Activated T-cell treated with anti-CD3 and anti-CD28 coated beads, Interleukin-2, amount 50 U/mL, for 4 hours (primary cell): ENCODE measurements at places on chromosomes 5 and 9. TPM values are rescaled to one million over a fixed set of nuclear protein-coding genes. Genes with fewer than 3 reads are reported as not detected.
A peak's percentile ranks its signal among the peaks of the same experiment; 100 is the strongest.

Gene STPG3
- not detected for total RNA-seq

Gene CTXN3
- total RNA-seq: not detected

Gene OR1J2
- total RNA-seq: not detected

Gene BASP1
- total RNA-seq: 12.3 TPM

Gene GNE
- total RNA-seq: 15.2 TPM

Gene PTGER4
- total RNA-seq: 173 TPM

Gene GZMA
- 5.6 TPM for total RNA-seq

Gene GALNT12
- 3.7 TPM for total RNA-seq

Gene SLC9A3
- 3.4 TPM for total RNA-seq

Gene GRIN1
- total RNA-seq: 0.13 TPM

Gene CER1
- not detected for total RNA-seq

Gene GPR150
- 0.53 TPM for total RNA-seq

Gene CXCL14
- total RNA-seq: not detected

Gene TRMO
- 16.0 TPM for total RNA-seq

Gene NNT
- 25.3 TPM for total RNA-seq

Gene ANKRD34B
- not detected for total RNA-seq

Gene SLC25A48
- total RNA-seq: not detected

Gene ZNF879
- total RNA-seq: 2.0 TPM

DNA sequence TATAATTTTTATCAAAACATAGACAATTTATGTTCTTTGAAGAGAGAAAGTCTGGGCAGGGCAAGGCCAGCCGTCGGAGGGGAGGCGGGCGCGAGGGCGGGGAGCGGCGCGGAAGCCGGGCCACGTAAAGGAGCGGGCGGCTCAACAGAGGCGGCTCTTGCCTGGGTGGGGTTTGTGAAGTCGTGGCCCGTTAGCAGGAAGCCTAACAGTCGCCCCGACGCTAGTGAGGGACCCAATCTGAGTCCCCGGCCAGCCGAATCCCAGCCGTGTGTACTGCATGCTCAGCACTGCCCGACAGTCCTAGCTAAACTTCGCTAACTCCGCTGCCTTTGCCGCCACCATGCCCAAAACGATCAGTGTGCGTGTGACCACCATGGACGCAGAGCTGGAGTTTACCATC is 1129.2 kb downstream of the CDH9 start:
- no peak for DNase-seq

GRCh38 chr9:37082214-37082765 is 38.1 kb upstream of the ZCCHC7 start:
- no peak for DNase-seq

DNA sequence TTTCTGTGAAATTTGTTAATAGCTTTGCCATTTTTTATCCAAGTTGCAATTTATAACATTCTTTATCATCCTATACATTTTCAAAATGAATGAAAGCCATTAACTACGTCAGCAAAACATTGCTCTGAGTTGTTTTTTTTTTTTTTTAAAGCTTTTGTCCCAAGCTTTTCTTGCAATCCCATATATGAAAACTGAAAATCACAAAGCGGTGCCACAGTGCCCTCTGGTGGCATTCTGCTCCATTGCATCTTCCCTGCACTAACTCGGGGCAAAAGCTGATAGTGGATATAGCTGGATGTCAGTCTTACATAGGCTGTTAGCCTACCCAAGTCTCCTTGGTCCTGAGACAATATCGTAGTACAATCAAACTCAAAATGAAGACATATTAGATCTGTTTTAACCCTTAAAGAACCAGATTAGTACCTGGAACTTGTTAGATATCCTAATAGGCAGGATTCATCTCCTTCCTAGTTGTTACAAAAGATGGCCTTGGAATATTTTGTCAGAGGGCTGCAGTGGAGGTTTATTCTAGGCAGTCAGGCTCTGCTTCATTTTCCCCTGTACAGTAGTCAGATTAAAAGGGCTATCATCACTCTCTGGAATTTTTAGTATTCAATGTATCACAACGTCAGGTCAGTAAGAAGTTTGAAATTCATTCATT is 669.9 kb downstream of the PTPRD start:
- DNase-seq: peak; percentile 22

GRCh38 chr5:88825584-88826315 is 57.2 kb downstream of the MEF2C start:
- no peak for DNase-seq

- no peak for DNase-seq
Observed at GRCh38 chr5:153797484-153797883, 241.2 kb downstream of the FAM114A2 start.

GRCh38 chr9:33850677-33851076 is 33.7 kb downstream of the UBE2R2 start:
- DNase-seq: no peak

- DNase-seq: no peak
Observed at GRCh38 chr9:38311382-38312270, 80.9 kb upstream of the ALDH1B1 start.

GRCh38 chr9:112086627-112087026 is 88.5 kb downstream of the SUSD1 start:
- no peak for DNase-seq

- no peak for DNase-seq
Observed at GRCh38 chr5:89827359-89827758, 582.2 kb downstream of the CETN3 start.

- no peak for DNase-seq
Observed at GRCh38 chr5:66653325-66653724, 57.1 kb downstream of the MAST4 start.

DNA sequence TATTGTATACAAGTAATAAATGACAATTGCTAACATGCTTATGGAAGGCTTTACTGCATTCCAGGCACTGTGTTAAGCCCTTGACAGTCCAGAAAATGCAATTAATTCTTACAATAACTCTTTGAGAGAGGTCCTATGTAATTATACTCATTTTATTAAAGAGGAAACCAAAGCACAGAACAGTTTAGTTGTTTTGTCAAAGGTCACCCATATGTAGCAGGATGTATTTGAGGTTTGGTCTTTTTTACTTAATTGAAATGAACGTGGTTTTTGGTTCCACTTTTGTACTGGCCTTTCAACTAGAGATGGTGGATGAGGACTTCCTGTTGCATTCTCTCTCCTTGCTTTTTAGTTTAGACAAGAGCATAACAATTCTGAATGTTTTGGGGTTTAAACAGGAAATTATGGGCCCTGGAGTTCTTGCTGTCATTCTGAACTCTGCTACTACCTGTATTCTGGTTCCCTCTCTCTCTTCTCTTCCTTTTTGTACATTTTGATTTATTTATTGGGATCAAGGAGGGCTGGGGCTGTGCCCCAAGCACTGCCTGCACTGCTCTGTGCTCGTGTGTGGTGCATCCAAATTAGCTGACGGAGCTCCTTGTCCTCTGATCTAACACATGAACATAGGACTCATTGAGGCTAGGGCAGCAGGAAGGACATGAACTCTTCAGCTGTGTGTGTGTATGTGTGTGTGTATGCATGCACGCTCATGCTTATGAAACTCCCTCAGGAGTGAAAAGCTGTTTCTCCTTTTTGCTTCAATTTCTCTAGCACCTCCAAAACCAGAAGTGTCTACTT is 47.4 kb downstream of the SLC28A3 start:
- DNase-seq: no peak

GRCh38 chr5:116947691-116948528 is 373.3 kb upstream of the SEMA6A start:
- peak; percentile 31 for DNase-seq

DNA sequence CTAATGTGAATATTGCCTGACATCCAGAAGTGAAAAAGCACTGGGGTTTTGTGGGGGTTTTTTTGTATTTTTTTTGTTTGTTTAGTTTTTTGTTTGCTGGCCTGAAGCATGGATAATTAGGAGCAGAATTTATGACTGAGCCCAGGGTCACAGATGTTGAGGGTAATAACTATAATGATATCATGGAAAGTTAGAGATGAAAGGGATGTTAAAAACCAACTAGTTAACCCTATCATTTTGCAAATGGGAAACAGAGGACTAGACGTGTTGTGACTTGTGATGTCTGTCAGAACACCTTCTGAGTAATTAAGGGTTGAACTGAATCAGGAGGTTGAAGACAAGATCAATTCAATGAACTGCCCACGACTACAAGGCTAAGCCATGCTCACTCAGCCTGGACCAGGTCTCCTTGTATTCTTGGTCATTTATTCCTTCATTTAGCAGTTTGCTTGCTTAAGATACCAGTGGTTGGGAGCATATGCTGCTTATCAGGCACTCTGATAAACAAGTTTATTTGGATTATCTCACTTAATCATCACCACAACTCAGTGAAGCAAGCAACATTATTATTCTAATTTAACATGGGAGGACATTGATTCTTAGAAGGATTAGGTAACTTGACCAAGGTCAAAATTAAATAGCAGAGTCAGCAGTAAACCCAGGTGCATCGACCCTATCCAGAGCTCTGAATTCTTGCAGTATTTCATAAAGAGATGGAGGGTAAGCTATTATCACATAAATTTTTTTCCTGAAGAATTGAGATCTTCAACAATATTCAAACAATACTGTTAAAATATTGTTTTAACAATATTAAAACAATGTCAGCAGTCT is 75.7 kb upstream of the PIK3R1 start:
- no peak for DNase-seq

DNA sequence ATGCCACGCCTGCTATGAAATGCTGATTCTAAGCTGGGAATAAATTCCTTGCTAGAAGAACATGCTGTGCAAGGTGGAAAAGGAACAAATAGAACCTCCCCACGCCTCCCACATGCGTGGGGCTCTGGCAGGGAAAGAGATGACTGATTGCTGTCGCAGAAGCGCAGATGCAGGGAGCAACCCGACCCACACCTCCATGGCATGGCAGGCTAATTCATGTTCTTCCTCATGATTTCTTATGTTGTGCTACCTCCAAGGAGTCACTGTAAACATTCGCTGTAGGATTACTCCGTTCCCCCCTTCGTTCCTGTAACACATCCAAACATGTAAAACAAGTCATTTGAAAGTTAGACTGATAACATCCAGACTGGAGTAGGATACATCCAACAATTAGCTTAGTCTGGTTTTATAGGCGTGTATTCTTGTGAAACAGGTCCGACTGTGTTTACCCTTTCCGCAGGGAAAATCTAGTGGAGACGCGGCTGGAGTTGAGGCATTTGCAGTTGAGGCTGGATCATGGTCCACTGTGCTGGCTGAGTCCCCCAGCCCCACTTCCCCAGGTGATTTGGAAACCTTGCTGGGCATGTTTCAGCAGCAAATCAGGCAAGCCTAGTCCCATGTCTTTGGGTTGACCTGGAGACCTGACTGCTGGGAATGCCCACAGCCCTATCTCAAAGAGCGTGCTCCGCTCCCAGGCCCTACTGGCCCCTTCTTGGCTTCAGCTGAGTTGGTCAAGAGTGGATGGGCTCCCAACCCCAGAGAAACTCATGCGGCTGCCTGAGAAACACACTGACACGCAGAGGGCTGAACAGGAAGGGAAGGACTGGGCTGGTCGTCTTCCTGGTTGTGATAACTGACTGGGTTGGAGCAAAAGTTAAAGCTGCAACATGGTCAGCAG is 24.8 kb upstream of the ANKRD33B start:
- DNase-seq: no peak

GRCh38 chr5:62115014-62115413 is 191.0 kb upstream of the KIF2A start:
- no peak for DNase-seq

DNA sequence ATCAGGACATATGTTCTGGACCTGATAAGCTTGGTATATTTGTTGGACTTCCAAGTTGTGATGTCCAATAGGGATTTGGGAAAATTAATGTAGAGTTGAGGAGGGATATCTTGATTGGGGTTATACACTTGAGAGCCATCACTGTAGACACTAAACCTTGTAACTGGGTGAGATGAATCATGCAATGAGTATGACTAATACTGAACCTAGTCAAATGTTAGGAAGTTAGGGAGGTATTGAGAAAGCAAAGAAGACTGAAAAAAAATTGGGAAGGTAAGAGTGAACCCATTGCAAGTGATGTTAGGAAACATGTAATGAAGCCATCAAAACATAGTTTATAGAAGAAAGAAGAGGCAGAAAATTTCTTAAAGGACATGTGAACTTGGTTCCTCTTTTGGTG is 668.4 kb upstream of the CDH9 start:
- DNase-seq: no peak

GRCh38 chr5:1008451-1009358 is at the start of gene NKD2:
NKD2 (plus strand) TSS chr5:1008802; CDS start chr5:1009058, 256 bp downstream.
- peak; percentile 36 for DNase-seq

- no peak for DNase-seq
Observed at GRCh38 chr5:113293975-113294310, 140.8 kb downstream of the TSSK1B start.

GRCh38 chr5:175751369-175751768 is 93.5 kb downstream of the HRH2 start:
- DNase-seq: no peak

DNA sequence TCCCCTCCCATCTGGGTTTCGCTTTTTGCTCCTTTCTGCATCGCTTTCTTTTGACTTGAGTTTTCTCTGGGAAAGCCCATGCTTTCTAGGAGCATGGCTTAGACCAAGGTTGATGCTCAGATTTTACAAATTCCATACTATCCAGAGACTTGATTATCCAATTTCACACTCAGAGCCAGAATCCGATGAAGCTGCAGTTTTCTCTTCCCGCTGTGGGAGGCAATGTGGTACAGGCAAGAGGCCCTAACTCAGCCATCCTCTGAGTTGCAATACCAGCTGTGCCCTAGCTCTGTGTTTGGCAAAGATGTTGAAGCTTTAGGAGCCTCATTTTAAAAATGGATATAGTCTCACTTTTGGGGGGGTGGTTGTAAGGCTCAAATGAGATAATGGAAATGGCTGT is 85.1 kb downstream of the BRINP1 start:
- no peak for DNase-seq

- DNase-seq: no peak
Observed at GRCh38 chr5:133613184-133613583, 843 bp upstream of the FSTL4 start.

GRCh38 chr5:43701227-43701626 is 98.2 kb downstream of the NNT start:
- no peak for DNase-seq

DNA sequence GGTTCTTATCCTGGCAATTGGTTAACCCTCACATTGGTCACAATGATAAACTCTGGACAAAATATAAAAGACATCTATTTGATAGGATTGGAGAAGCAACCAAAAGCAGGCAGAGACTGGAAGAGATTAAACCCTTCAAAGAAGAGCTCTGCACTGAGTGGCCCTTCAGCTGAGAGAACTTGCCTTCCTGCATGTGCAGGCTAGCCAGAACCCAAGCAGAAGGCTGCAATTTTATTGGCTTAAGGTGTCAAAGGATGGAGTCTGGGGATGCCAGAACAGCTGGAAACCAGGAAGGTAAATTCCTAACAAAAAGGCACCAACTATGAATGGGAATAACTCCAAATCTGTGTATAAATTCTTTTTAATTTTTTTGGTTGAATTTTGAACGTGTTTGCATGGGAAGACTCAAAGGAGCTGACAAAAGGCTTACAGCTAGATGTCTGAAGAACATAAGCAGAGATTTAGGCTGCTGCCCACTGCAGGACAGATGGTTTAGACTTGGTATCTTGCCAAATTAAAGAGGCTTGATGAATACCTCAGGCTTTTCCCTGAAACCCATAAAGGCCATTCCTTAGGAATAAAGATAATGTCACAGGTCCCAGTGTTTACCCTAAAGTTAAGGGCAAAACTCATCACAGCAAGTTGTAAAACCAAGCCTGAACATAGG is 66.3 kb downstream of the NR2F1 start:
- DNase-seq: no peak
